ENCODE measurements at places on chromosomes 4 and X.

GRCh38 chr4:159768016-159768415, 665.1 kb downstream of the RAPGEF2 start:
- DNase-seq = no peak

DNA sequence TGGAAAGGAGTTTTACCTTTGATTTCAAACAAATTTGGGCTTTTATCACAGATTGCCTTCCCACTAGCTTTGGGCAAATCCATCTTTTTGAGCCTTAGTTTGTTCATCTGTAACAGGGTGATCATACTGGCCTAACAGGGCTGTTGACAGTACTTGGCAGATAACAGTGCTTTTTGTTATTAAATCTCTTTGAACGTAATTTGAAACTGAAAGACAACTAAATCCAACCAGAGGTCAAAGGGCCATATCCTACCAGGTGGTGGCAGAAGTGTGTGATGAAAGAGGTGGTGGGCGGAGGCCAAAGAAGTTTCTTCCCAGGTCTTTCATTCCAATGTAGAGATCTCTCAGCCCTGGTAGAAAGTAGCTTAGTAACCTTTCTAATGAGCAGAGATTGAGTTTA, 35.2 kb upstream of the TADA2B start:
- no peak for DNase-seq

- peak; percentile 71 for DNase-seq
Measured at GRCh38 chr4:108979759-108980158, 216.9 kb upstream of the ETNPPL start.

DNA sequence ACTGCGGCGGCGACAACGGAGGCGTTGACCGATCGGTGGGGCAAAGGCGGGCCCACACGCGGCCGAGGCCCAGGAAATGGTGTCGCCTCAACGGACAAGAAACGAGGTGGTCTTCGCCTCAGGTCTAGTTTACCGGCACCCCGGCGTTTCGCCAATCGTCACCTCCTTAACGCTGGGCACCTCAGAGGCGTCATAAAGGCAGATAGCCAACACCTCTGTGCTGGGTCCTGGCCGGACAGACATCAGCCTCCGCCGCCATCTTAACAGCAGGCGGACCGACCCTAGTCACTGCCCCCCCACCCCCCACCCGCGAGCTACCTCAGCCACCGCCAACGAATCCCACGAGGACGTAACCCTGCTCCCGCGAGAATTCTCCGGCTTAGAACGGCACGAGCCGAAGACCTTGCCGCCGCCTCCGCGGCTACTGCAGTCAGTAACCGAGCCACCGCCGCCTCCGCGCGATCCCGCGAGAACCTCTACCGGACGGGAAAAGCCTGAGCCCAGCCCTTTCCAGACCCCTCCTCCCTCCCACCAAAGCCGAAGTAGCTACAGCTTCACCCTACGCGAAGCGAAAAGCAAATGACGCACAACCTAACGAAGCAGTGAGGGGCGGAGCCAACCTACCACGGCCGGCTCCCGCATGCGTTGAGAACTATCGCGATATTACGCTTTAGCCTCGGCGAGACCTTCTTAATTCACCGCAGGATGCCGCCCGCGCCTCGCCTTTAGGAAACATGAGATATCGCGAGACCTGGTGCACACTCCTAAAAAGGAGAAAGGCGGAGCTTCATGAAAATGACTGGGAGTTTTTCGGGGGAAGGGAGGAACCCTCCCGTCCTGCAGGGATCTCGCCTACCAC, 2.7 kb downstream of the HUWE1 start:
- peak; percentile 95 for DNase-seq

DNA sequence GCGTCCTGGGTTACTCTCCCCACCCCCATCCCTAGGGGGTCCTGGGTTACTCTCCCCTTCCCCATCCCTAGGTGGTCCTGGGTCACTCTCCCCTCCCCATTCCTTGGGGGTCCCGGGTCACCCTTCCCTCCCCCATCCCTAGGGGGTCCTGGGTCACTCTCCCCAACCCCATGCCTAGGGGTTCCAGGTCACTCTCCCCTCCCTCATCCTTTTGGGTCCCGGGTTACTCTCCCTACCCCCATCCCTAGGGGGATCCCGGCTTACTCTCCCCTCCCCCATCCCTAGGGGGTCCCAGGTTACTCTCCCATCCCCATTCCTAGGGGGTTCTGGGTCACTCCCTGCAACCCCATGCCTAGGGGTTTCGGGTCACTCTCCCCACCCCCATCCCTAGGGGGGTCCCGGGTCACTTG, 1.5 kb downstream of the ASMTL start:
- no peak for DNase-seq
